Sigmoid colon (tissue), 7 donors: ENCODE measurements at places on chromosomes 6 and 20. TPM values are rescaled to one million over a fixed set of nuclear protein-coding genes. Genes with fewer than 3 reads are reported as not detected.

The RBM39 gene
- total RNA-seq = 290 TPM

The PPP1R10 gene
- total RNA-seq = 18.5 TPM

The CLDN20 gene
- not detected for total RNA-seq

DNA sequence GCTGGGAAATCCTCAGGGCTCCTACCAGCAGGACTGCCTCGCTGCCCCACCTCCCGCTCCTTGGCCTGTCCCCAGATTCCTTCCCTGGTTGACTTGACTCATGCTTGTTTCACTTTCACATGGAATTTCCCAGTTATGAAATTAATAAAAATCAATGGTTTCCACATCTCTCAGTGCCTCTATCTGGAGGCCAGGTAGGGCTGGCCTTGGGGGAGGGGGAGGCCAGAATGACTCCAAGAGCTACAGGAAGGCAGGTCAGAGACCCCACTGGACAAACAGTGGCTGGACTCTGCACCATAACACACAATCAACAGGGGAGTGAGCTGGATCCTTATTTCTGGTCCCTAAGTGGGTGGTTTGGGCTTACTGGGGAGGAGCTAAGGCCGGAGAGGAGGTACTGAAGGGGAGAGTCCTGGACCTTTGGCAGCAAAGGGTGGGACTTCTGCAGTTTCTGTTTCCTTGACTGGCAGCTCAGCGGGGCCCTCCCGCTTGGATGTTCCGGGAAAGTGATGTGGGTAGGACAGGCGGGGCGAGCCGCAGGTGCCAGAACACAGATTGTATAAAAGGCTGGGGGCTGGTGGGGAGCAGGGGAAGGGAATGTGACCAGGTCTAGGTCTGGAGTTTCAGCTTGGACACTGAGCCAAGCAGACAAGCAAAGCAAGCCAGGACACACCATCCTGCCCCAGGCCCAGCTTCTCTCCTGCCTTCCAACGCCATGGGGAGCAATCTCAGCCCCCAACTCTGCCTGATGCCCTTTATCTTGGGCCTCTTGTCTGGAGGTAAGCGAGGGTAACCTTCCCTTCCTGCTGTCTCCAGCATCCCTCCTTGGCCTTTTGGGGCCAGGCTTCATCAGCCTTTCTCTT is at the start of gene CFB:
Gene CFB, plus strand, starts transcription at position 589 of the 863 bp plus-strand sequence. Its CDS starts 127 bp downstream, at position 716.
- peak; percentile 93 for DNase-seq

GRCh38 chr6:43741829-43742228 is 28.2 kb upstream of the VEGFA start:
- DNase-seq = no peak
